Suppressor macrophage (primary cell): ENCODE measurements at places on chromosomes 6 and 20.

GRCh38 chr20:50987493-50988210, 29.0 kb downstream of the MOCS3 start:
- DNase-seq, result peak; percentile 86

DNA sequence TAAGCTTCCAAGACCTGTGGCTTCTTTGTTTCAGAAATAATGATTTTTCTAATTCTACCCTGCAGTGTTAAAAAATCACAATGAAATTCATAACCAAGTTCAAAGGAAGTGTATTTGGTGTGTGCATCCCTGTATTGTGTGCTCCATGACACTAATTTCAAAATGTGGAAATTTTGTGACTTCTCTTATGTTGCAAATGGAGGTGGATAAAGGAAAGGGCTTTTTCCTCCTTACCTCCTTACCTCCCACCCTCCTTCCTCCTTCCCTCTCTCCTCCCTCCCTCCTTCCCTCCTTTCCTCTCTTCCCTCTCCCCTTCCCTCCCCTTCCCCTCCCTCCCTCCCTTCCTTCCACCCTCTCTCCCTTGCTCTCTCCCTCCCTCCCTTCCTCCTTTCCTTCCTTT, 10.5 kb downstream of the CDH4 start:
- no peak for DNase-seq

- no peak for DNase-seq
Observed at GRCh38 chr6:38578075-38578474, 61.7 kb downstream of the BTBD9 start.

DNA sequence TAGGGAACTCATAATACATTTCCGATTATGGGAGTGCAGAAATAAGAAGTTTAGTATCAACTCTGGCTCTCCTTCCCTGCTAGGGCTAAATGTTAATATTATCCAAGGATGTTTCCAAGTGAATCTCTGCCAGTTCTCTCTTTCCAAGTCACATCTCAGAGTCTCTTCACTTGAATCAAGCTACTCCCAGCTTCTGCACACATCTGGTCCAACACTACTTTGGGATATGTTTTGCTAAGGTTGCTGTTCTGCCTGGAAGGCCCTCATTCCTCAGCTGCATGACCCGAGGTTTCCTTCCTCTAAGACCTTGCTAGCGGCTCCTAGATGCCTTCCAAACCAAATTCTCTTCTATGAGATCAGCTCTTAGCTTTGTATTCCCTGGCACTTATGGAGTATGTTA, 331.8 kb downstream of the GJA1 start:
- DNase-seq, result no peak

DNA sequence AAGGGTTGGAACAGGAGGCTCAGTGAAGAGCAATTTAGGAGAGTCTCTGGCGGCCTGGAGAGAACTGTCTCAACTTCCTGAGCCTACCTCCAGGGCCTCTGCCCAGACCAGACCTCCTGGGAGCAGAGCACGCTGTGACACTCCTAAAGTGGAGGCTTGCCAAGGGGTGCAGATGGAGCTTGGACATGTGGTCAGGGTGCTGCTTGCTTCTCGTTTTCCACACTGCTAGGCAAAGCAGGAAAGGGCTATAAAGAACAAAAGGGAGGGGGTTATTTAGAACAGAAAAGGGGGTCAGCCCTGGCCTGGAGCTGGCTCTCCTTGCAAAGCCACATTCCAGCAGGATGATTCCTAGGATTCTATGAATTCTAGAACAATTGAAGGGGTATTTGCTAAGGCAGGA, 145.7 kb upstream of the GGTLC1 start:
- no peak for DNase-seq

DNA sequence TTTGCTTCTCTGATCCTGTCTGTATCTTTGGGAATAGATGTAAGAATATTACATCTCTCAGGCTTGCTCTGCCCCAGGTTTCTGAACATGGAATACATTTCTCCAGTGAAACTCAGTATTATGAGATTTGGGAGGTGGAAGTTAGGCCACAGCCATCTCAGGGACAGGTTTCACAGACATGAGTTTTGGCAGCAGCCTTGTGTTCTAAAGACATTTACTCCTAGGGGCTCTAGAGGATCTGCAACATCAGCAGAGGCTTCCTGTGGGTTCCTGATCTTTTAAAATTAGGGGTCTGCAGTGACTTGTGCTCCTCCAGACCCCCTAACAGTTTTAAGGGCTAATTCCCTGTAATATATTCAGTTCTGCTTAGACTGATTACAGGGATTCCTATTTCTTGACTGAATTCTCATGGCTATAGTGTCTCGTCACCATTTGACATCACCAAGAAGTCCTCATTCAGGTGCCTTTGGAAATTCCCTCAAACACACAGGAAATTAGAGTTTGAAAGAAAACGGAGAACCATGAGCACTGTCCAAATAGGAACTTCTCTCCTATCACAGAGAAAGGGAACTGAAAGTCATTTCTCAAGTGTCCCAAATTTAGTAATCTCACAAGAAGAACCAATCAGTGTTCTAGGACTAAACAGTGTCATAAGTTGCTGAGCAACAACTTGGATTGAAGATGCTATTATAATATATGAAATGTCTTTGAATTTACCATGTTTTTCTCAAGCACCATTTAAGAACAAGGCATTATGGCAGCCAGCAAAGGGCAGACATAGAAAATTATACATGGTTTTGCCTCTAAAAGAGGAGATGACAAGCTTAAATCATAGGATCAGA, 2.5 kb upstream of the HLA-DRA start:
- DNase-seq, result peak; percentile 95

DNA sequence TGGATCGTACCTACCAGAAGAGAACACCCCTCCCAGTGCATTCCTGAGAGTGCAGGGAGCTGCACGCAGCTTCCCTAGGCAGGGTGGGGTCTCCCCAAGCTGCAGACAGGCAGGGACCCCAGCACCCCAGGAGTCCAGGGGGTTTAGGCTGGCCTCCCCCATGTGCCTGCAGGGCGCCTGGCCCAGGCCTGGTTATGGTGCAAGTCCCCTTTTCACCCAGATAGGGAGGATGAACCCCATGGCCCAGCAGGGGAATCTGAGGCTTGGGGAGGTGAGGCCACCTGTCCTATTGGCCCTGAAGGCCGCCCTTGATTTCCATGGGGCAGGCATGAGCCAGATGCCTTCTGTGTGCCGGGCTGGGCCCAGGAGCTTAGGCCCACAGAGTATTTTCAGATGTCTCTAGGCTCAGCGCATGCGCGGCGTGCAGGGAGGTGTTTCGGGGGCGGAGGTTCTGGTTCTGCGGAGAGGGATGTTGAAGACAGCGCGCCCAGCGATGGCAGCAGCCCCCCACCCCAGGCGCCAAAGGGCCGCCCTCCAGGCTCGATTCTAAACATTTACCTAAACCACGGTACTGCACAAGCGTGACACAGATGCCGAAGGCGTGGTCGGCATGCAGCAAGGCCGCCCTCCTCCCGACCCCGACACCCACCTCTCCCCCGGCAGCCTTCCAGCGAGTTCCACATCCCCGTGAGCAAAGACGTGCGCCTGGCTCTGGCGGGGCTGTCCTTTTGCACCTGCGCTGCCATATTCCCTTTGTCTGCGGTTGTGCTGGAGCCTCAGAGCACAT, 29.4 kb downstream of the COL20A1 start:
- DNase-seq, result no peak

GRCh38 chr6:91075244-91075976, 488.5 kb upstream of the MAP3K7 start:
- DNase-seq, result no peak

- no peak for DNase-seq
Observed at GRCh38 chr6:139820210-139820609, 445.8 kb upstream of the CITED2 start.

- DNase-seq, result no peak
Observed at GRCh38 chr6:146470091-146470770, 73.4 kb upstream of the RAB32 start.

DNA sequence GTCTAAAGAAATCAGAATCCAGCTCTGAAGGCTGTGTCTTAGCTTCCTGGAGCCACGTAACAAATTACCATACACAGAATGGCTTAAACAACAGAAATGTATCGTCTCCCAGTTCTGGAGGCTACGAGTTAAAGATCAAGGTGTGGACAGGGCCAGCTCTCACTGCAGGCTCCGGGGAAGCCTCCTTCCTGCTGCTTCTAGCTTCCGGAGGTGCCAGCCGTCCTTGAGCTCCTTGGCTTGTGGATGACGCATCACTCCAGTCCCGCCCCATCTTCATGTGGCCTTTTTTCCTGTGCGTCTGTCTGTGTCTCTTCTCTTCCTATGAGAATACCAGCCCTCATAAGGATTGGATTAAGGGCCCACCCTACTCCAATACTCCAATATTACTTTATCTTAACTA, 319.1 kb upstream of the QKI start:
- DNase-seq, result no peak

DNA sequence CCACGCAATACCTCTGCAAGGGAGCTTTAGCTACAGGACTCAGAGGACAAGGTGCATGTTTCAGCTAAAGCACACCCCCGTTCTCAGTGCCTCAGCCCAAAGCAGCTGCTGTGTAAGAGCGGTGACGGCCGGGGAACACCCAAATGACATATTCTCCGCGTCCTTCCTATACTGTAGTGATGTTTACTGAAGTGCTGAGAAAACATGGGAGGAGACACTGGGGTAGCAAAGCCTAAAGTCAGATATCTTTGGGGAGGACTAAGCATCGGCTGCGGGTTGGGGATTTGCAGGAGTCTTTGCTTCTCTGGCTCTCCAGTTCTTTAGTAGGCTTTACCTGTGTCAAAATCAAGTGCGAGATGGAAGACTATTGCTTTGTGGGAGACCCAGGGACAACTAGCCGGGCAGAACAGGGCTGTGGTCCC, 1.7 kb downstream of the SLC22A23 start:
- DNase-seq, result no peak

GRCh38 chr6:6751619-6752023, 163.1 kb downstream of the LY86 start:
- peak; percentile 91 for DNase-seq

- peak; percentile 55 for DNase-seq
Observed at GRCh38 chr20:48523191-48523995, 304.4 kb downstream of the PREX1 start.

DNA sequence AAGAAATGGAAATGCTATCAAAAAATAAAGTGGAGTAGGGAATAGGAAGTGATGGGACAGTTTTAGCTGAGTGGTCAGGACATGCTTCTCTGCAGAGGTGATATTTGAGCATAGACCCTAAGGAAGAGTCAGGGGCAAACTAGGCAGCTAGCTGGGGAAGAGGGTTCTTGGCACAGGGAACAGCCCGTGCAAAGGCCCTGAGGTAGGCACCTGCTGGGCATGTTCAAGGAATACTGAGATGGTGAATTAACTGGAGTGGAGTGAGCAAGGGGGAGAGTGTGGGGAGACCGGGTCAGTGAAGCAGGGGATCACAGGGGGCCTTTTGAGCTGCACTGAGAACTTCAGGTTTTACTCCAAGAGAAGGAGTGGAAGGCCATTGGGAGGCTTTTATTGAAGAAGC, 7.5 kb upstream of the SIRPA start:
- DNase-seq, result no peak

GRCh38 chr6:16296061-16296670, 57.8 kb downstream of the GMPR start:
- DNase-seq, result no peak

GRCh38 chr6:125354649-125355048, 52.9 kb upstream of the HDDC2 start:
- DNase-seq, result no peak

DNA sequence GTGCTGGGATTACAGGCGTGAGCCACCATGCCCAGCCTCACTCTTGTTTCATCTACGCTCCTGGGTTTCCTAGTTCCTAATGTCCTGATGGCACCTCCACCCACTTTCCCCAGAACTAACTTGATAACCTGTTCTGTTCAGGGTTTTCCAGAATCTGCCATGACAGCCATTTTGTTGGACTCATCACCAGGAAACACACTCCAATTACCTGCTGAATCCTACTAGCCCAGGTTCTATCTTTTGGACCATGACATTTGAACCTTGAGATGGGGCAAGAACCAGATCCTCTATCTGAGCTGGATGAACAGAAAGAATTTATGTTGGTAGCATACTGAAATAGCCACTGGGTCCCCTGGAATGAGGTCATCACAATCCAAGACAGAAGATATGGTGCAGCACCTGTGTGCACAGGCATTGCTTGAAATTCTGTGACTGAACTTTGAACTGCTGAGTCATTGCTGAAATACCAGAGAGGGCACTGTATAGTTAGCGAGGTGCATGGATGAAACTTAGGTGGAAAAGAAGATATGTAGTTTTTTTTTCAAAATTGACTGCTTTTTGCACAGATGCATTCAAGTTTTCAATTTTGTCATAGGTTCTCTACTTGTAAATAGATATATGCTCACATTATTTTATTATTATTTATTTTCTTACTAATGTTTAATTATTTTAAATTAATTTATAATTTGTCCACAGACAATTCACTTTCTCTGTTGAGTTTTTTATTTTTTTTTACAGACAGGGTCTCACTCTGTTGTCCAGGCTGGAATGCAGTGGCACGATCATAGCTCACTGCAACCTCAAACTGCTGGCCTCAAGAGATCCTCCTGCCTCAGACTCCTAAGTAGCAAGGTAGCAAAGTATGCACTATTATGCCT, 42.8 kb upstream of the TASP1 start:
- no peak for DNase-seq

GRCh38 chr6:120875900-120876299, 458.4 kb downstream of the TBC1D32 start:
- DNase-seq, result no peak

DNA sequence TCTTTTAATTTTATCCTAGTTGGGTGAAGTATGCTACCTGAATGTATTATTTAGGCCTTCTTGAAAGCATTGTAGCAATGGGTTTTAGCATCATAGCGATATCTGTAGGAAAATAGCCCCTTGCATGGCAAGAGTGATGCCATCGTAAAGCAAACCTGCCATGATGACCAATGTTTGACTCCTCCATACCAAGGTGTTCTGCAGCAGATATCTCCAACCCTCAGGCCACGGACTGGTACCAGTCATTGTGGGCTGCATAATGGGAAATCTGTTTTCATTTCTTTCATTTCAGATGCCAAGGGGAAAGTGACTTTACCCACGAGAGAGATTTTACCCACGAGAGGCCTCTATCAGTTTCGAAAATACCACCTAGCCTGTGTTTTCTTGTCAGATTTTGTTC, 6.2 kb downstream of the TXLNB start:
- DNase-seq, result no peak

DNA sequence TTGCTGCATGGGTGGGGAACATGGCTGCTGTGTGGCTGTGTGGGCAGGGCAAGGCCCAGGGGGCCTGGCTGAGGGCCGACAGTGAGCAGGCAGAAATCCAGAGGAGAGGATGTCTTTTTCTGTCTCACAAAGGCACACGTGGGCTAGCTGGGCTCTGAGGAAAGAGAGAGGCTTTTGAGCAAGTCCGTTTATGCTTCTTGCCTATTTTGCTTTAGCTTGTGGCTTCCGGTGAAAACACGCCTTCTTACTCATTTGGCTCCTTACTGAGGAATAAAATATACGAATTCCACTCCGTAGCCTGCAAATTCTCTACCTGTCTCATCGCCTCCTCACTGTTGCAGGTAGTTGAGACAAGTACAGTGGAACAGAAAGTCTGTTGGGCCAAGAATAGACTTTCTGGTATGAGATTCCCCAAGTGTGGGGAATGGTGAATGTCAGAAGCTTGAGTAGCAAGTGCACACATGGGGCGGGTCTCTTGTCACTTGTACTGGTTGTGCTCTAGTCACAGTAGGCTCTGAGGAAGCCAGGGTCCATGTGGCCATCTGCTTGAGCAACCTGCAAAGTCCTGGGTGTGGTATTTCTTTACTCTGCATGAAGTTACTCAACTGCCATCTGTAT, 28.4 kb downstream of the WRNIP1 start:
- peak; percentile 58 for DNase-seq
